PC-9 (cell line): ENCODE measurements at places on chromosomes 4 and X.

DNA sequence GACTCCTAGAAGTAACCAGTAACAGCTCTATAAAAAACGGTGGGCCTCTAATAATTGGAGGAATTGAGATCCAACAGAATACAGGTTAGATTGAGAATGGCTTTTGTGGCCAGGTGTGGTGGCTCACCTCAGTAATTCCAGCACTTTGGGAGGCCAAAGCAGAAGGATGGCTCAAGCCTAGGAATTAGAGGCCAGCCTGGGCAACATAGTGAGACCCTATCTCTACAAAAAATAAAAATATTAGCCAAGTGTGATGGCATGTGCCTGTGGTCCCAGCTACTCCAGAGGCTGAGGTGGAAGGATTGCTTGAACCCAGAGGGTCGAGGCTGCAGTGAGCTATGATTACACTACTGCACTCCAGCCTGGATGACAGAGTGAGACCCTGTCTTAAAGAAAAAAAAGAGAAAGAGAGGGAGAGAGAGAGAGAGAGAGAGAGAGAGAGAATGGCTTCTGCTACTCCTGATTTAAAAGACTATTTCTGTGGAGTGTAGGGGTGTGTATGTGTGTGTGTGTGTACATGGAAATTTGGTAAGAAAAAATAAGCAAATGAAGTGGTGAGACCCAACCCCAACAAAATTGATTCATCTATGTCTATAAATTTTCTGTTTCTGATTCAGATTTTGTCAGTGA, 89.3 kb downstream of the FRMPD4 start:
- DNase-seq: no peak

DNA sequence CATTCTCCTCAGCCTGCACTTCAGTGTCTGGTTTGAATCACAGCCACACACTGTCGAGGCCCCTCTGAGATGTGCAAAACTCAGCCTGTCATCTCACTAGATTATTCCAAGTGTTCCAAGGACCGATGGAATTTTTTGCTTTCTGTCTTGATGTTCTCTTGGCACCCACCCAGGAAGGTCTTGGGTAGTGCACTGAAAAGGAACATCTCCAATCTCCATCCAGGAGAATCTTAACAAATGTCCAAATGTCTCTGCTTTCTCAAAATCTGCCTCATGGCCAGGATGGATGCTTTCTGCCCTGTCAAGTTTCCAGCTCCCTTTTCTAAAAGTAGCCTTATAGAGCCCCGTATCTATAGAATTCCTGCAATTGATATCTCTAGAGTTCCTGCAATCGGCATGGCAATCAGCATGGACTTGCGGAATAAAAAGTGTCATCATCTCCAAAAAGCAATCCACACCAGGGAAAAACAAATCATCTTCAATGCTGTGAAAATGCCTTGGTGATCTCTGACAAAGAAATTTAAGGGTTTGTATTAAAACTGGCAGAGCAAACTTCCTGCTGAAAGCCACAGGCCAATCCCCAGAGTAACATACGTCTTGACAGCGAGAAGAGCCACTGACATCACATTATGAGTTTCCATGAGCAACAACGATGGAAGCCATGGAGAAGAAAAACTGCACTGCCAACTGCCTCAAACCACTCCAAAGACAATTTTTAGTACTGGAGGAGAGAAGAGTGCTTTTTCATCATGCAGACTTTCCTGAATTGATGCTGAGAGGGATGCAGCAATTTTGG, 215.3 kb upstream of the FAM9B start:
- no peak for DNase-seq

DNA sequence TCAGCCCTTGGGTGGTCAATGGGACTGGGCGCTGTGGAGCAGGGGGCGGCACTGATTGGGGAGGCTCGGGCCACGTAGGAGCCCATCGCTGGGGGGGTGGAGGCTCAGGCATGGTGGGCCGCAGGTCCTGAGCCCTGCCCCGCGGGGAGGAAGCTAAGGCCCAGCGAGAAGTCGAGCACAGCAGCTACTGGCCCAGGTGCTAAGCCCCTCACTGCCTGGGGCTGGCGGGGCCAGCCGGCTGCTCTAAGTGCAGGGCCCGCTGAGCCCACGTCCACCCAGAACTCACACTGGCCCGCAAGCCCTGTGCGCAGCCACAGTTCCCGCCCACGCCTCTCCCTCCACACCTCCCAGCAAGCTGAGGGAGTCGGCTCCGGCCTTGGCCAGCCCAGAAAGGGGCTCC, 66.4 kb downstream of the ZNF141 start:
- DNase-seq: no peak

DNA sequence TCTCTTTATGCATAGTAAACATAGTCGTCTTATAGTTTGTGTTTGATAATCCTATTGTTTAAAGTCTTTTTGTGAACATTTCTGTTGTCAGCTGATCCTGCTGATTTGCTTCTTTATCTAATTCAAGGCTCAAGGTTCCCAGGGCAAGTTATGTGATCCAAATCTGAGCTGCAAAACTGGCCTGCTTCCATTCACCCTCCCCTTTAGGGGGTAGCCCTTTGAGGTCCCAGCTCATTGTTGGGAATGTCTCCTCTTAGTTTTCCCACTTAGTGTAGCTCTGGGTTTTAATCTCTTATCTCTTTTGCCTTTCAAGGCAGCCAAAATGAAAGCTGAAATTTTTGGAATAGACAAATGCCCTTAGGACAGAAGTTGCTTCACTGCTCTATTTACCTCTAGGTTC, 40.2 kb upstream of the MAGED1 start:
- DNase-seq: no peak
